Activated CD4-positive, alpha-beta T cell treated with anti-CD3 and anti-CD28 coated beads, Interleukin-2, amount 50 U/mL, for 4 hours (primary cell): ENCODE measurements at places on chromosomes 16 and 17.

DNA sequence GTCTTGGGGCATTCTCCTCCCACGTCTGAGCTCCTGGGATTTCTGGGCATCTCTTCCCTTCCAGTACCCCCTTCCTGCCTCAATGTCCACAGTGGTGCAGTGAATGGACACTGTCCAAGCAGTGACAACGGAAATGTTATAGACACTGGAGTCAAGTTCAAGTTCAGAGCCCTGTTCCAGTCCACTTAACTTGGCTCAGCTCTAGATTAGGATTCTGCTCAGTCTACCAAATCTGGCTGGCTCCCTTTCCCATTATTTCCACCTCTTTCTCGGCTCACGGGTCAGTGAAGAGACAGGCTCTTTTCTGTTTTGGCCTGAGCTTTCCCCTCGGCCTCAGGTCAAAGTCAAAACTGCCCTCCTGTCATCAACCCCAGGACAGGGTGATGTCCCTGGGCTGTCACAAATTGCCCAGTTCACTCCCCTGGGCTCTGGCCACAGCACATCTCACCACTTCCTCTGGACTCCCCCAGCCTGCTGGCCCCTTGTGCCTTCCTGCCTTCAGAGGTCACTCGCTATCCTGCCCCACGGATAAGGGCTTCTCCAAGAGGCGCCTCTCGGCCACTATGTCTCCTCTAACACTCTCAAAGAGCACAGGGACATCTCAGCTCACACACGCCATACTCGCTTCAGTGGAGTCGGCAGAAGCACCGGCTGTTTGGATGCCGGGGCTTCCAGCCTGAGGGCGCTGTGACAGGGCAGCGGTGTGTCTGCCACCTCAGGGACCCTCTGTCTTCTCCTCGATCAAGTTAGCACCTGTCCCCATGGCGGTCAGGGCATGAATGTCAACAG lies 17.7 kb upstream of the MRPL38 start:
- no peak for DNase-seq

DNA sequence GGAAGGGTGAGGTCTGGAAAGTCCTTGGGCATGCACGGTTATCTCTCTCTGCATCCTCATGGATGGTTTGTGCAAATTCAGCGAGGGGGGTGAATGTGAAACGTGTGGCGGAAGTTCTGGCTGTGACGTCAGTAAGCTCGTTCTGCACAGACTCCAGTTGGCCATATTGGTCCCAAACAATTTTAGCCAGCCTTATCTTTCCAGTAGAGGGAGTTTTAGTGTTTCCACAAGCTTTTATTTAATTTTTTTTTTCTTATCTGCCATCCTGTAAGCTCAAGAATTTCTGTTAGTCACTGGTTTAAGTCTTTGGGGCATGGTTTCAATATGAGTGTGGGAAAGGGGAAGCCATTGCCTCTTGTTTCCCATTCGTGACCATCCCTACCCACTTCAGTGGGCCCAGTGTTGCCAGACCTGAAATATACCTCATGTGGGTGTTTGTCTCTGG lies 39.0 kb downstream of the HLF start:
- DNase-seq = no peak

GRCh38 chr17:56807723-56808122 lies 26.0 kb downstream of the C17orf67 start:
- DNase-seq = no peak

GRCh38 chr16:58299757-58300349 lies 5.0 kb upstream of the PRSS54 start:
- no peak for DNase-seq

- no peak for DNase-seq
Observed at GRCh38 chr17:69856946-69857345, 218.1 kb upstream of the KCNJ16 start.

- no peak for DNase-seq
Observed at GRCh38 chr16:64933885-64934284, 188.0 kb downstream of the CDH11 start.

- peak; percentile 61 for DNase-seq
Observed at GRCh38 chr17:47323382-47324223, at the start of gene EFCAB13. TSS of gene EFCAB13 (plus strand) at chr17:47323955. CDS start at chr17:47328354, 4,399 bp downstream.
